ENCODE measurements at places on chromosomes 5 and 9.

- no peak for DNase-seq
These were observed 1.9 kb downstream of the SLC4A9 start for GRCh38 chr5:140361901-140362300.

GRCh38 chr5:6606884-6607558 is 25.8 kb downstream of the NSUN2 start:
- DNase-seq: no peak

- DNase-seq: no peak
These were observed 41.4 kb upstream of the PAPPA start for GRCh38 chr9:116112236-116112635.

DNA sequence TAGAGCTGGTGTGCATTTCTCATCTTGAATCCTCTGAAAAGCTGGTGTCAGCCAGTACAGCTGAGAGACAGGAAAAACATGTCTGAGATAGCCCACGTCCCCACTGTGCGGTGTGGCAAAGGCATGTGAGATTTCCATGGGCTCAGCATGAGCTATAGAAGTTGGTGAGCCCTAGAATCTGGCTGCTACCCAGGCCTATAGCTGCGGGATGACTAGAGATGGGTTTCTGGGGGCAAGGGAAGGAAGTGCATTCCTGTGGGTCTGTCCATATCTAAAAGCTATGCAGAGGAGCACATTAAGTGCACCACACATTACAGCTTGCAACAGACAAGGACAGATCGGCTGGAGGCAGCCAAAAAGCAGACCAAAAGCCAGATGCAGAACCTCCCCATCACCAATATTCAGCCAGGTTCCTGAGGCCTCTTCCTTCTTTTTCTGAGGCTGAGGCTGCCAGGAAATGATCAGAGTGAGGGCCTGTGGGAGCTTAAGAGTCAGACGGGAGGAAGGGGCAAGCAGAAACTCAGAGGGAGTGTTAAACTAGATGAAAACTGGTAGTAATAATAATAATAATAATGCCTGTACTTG is 55.8 kb upstream of the RANBP3L start:
- DNase-seq: no peak

GRCh38 chr9:72205513-72205912 is 56.3 kb downstream of the GDA start:
- no peak for DNase-seq

GRCh38 chr5:126004636-126005035 is 418.6 kb upstream of the GRAMD2B start:
- DNase-seq: no peak

- no peak for DNase-seq
These were observed 119.8 kb downstream of the ENTREP1 start for GRCh38 chr9:69444791-69445190.

DNA sequence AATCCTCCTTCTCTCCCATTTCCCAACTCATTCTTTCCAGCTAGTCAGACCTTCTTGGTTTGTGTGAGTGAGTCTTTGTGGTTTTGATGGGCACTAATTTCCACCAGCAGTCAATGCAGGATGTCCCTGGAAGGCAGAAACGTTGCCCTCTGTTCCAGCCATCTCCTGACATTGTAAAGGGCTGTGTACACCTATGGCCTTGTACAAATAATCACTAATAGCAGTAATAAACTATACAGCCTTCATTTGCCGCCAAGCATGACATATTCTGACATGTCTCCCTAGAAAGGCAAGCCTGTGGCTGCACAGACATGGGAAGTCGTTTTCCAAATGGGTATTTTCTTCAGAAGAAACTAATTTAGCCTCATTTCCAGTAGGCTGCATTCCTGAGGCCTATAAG is 18.4 kb upstream of the DENND1A start:
- DNase-seq: no peak

DNA sequence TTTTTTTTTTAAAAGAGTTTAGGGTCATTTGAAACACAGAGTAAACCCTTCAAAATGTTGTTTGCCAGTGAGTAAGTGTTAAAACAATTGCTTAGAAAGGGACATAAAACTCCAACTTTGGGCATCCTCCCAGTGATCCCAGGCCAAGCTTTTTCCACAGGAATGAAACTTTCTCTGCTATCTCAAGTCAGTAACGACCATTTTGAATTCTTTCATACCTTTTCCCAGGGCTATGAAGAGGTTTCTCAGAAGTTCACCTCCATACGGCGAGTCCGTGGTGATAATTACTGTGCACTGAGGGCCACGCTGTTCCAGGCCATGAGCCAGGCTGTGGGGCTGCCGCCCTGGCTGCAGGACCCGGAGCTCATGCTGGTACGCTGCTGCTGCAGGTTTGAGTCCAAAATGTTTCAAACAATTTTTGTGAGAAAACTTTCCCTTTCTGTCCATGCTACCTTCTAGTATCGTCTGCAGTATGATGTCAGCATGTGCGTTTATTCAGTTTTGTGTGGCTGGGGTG is 16.8 kb downstream of the OTULIN start:
- no peak for DNase-seq

DNA sequence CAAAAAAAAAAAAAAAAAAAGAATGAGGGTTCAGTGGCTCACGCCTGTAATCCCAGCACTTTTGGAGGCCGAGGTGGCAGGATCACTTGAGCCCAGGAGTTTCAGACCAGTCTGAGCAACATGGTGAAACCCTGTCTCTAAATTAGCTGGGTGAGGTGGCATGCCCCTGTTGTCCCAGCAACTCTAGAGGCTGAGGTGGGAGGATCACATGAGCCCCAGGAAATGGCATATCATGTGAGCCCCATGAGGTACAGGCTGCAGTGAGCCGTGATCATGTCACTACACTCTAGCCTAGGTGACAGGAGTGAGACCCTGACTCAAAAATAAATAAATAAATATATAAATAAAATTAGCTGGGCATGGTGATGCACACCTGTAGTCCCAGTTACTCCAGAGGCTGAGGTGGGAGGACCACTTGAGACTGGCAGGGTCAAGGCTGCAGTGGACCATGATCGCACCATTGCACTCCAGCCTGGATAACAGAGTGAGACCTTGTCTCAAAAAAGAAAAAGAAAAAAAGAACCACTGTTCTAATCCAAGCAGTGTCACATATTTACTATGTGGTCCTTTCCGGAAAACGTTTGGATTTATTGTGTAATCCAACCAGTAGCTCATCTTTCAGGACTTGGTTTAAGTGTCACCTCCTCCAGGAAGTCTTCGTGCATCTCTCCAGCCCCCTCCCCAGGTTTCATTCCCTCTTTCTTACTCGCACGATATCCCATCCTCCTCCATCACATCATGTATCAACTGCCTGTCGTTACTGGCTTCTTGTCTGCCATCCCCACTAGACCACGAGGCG is 12.3 kb upstream of the SPOUT1 start:
- DNase-seq: no peak

GRCh38 chr5:177429248-177430040 is 3.0 kb downstream of the GRK6 start:
- no peak for DNase-seq

- no peak for DNase-seq
These were observed 86.3 kb upstream of the RPS23 start for GRCh38 chr5:82364497-82364896.

GRCh38 chr5:50800410-50800809 is 134.0 kb downstream of the PARP8 start:
- no peak for DNase-seq

GRCh38 chr5:129094924-129095899 is 663 bp downstream of the ISOC1 start:
- no peak for DNase-seq

GRCh38 chr9:90274725-90275124 is 367.9 kb downstream of the DIRAS2 start:
- no peak for DNase-seq

- no peak for DNase-seq
These were observed 47.5 kb downstream of the DAB2IP start for GRCh38 chr9:121698627-121699570.

DNA sequence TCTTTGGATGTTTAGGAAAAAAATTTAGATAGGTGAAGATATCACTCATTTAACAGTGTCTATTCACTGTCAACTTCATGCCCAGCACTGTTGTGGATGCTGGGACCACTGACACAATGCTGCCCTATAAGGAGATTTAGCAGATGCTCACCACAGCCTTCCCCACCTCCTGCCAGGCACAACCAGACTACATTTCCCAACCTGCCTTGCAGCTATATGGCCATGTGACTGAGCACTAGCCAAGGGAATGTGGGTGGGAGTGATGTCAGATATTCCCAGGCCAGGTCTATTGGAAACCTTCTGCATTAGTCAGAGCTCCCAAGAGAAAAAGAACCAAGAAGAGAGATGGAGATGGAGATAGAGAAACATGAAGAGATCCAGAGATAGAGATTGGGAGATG is 302.6 kb upstream of the TAS2R1 start:
- no peak for DNase-seq

GRCh38 chr9:115369322-115369957 is 251.5 kb upstream of the TNC start:
- DNase-seq: no peak

DNA sequence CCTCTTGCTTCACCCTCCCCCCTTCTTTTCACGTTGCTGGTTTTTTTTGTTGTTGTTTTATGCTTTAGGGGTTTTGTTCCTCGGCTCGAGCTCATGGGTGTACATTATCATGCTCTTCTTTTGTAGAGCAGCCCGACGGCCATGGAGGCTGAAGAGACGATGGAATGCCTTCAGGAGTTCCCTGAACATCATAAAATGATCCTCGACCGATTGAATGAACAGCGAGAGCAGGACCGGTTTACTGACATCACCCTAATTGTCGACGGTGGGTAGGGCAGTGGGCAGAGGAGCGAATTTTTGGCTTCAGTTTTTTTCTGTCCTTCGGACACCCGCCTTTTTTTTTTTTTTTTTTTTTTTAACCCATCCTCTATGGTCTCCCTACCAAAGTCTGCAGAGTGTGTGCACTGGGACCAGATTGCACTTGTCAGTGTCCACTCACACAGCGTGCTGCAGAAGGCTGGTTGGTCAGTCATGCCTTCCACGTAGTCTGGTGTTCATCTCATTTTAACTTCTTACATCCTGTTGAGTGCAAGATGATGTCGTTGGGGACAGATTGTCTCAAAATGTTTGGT is 1.3 kb downstream of the ZNF131 start:
- DNase-seq: no peak

DNA sequence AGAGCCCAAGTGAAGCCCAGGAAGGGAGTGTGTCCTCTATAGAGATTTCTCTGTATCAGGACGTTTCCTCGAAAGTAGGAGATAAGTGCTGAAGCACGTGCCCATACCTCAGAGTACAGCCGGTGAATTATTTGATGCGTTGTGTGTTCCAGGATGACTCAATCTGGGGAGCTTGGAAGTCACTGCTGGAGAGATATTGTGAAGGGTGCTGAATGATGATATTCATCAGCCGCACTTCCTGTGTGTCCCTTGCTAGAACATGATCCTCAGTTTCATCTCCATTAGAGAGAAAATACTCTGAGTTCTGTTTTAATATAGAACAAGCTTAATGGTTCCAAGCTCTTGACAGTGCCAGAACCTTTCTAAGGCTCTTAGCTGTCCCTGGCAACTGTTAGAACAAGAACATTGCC is 402.3 kb upstream of the ADAMTSL1 start:
- DNase-seq: no peak

GRCh38 chr5:25975885-25976284 is 1062.5 kb downstream of the CDH9 start:
- DNase-seq: no peak

GRCh38 chr9:122941582-122942234 is 888 bp downstream of the RABGAP1 start:
- DNase-seq: no peak

GRCh38 chr5:31860278-31860677 is 221.3 kb downstream of the PDZD2 start:
- DNase-seq: no peak

DNA sequence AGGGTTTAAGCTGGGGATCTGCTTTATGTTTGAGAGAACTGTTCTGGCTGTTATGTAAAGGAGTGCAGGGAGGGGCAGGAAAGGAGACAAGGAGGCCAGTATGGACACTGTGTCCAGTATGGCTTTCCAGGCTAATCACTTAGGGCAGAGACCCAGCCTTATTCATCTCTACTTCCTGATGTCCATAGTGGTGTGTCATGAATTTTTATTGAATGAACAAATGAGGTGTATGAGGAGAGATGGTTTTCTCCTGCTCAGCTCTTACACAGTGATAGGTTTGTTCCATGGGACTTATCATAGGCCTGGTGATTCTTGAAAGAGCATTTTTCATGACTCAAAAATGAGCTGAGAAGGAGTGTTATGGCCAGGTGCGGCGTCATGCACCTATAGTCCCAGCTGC is 20.5 kb upstream of the FGFR4 start:
- no peak for DNase-seq

DNA sequence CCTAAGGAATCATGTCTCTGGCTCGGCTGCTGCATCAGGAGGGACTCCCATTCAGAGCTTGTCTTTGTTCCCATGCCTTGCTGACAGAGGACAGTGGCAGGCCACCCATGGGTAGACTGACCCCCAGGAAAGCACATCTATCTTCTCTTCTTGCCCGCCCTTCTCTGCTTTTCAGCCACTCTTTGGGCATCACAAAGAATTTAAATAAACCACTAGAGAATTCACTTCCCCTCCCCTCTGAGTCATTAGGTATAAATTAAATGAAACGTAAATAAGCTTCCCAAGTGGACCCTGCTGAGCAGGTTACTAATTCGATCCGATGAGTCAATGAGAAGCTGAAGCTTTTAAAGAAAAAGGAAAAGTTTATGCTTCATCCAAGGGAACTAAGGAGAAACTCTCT is 97.0 kb downstream of the DRD1 start:
- no peak for DNase-seq

DNA sequence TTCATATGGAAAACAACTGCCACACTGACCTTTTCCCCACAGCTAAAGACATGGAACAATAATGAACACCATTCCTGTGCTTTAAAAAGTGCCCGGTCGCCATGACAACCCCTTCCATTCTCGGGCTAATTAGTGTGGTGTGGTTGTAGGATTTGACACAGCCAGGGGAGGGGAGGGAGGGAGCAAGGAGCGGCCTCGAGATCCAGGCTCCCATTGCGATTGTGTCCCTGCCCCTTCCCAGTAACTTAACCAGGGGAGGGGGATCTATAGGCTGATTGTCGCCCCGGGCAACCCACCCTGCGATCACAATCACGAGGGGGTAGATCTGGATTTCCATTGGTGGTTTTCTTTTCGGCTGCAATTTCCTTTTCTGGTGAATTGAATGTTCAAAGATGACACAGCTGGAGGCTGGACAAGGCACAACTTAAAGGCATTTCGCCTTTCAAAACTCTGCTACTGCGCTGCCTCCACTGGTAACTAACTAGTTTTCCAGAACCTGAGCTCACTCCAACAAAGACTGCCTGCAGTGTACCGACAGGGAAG is 96.7 kb upstream of the RETREG1 start:
- DNase-seq: no peak

DNA sequence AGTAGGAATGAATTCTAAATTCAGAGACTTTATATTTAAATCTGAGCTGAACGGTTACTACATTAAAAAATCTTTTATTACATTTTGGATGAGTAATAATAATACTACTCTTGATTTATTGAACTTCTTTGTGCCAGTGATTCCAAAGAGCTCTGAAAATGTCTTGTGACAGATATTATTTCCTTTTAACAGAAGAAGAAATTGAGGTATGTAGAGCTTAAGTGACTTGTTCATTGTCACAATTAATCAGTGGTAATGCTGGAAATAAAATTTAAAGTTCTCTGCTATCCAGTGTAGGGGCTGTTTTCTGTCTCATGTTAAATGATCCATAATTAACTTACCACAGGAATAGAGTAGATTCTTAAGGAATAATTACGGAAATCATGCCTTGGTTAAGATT is 335.3 kb downstream of the KIAA0825 start:
- DNase-seq: no peak

- DNase-seq: no peak
These were observed 140.2 kb downstream of the DENND1A start for GRCh38 chr9:123789554-123790292.

GRCh38 chr9:86503314-86503713 is 149.1 kb upstream of the TUT7 start:
- no peak for DNase-seq

GRCh38 chr5:52673495-52673894 is 114.2 kb upstream of the ITGA1 start:
- DNase-seq: no peak

Measured in NCI-H2107 (cell line).